Neural cell (in vitro differentiated cells): ENCODE measurements at places on chromosomes 7 and 10. TPM values are rescaled to one million over a fixed set of nuclear protein-coding genes. Genes with fewer than 3 reads are reported as not detected.

ICA1 gene
- polyA plus RNA-seq = 18.6 and 24.2 TPM in 2 replicates

ANKRD2 gene
- polyA plus RNA-seq = not detected in 2 replicates

CALML3 gene
- polyA plus RNA-seq = not detected in 2 replicates

CDC14C gene
- not detected in 2 replicates for polyA plus RNA-seq

CPA2 gene
- polyA plus RNA-seq = 0.41 TPM in 1 of 2 replicates, not detected in the other

BMPER gene
- polyA plus RNA-seq = 2.1 and 3.1 TPM in 2 replicates

SPDYE2B gene
- polyA plus RNA-seq = not detected in 2 replicates

NAPEPLD gene
- polyA plus RNA-seq = 8.4 and 8.8 TPM in 2 replicates

HMX2 gene
- polyA plus RNA-seq = not detected in 2 replicates

GCK gene
- polyA plus RNA-seq = 7.4 and 9.0 TPM in 2 replicates
